CD4-positive, alpha-beta T cell (primary cell): ENCODE measurements at places on chromosomes 2 and 18.
A peak's percentile ranks its signal among the peaks of the same experiment; 100 is the strongest.

DNA sequence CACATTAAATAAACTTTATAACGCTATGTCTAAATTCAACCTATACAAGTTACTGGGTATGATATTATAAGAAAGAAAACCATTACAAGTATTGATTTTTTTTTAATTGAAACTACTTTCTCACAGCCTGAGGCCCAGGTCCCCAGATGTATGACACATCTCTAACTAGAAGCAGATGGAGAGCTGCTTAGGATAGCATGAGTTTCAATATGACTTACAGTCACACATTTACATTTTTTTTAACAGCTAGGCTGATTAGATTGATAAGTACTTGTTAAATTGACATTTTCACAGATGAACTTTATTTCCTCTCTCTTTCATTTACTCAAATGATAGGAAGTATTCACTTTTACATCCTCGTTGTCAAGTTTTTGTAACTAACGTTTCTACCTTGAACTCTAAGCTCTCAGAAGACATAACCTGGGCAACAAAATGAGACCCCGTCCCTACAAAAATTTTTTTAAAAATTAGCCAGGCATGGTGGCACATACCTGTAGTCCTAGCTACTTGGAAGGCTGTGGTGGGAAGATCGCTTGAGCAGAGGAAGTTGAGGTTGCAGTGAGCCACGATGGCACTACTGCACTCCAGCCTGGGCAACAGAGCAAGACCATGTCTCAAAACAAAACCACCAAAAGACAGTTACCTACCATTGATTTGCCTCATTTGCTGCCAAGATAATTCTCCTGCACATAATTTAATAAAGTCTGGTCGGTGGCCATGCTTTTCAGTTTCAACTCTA, 52.4 kb downstream of the STK39 start:
- no peaks in the 10 kb centered on the region for H3K27me3 ChIP-seq
- H3K4me3 ChIP-seq: no peak overlapping the region
- no peaks in the 10 kb centered on the region for H3K36me3 ChIP-seq
- DNase-seq: no peak
- peaks cover 43% of the 10 kb centered on the region for H3K4me1 ChIP-seq

- DNase-seq: peak; percentile 69
- H3K27me3 ChIP-seq: peaks cover 30% of the 10 kb centered on the region
- peaks cover 25% of the 10 kb centered on the region for H3K4me1 ChIP-seq
- no peaks in the 10 kb centered on the region for H3K36me3 ChIP-seq
Observed at GRCh38 chr2:16665748-16666448, at the start of gene CYRIA. Gene CYRIA (minus strand): TSS chr2:16665834. CDS start chr2:16588119, 77,715 bp downstream.

- no peaks in the 10 kb centered on the region for H3K4me1 ChIP-seq
- no peak for DNase-seq
- no peaks in the 10 kb centered on the region for H3K36me3 ChIP-seq
- no peak overlapping the region for H3K27ac ChIP-seq
- no peaks in the 10 kb centered on the region for H3K27me3 ChIP-seq
Observed at GRCh38 chr2:17166506-17166905, 351.7 kb downstream of the RAD51AP2 start.

- H3K4me3 ChIP-seq: no peak overlapping the region
- H3K27me3 ChIP-seq: no peaks in the 10 kb centered on the region
- H3K4me1 ChIP-seq: peaks cover 39% of the 10 kb centered on the region
Observed at GRCh38 chr18:59143441-59143840, 3.8 kb downstream of the SEC11C start.

GRCh38 chr2:219570194-219570923, 980 bp downstream of the OBSL1 start:
- no peaks in the 10 kb centered on the region for H3K36me3 ChIP-seq
- H3K27me3 ChIP-seq: peaks cover 48% of the 10 kb centered on the region
- no peak for DNase-seq

DNA sequence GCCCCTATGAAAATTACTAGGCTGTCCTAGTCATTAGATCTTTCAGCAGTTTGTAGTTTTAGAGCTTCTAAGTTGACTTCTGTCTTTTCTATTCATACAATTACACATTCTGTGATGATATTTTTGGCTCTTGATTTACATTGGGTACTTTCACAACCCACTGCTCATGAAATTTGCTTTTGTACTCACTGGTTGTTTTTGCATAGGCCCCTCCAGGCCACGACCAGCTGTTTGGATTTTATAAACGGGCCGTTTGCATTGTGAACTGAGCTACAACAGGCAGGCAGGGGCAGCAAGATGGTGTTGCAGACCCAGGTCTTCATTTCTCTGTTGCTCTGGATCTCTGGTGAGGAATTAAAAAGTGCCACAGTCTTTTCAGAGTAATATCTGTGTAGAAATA, 193.8 kb downstream of the RPIA start:
- peaks cover 2% of the 10 kb centered on the region for H3K4me1 ChIP-seq
- DNase-seq: no peak
- H3K27me3 ChIP-seq: no peaks in the 10 kb centered on the region
- no peak overlapping the region for H3K27ac ChIP-seq
- H3K36me3 ChIP-seq: no peaks in the 10 kb centered on the region
- H3K4me3 ChIP-seq: no peak overlapping the region

DNA sequence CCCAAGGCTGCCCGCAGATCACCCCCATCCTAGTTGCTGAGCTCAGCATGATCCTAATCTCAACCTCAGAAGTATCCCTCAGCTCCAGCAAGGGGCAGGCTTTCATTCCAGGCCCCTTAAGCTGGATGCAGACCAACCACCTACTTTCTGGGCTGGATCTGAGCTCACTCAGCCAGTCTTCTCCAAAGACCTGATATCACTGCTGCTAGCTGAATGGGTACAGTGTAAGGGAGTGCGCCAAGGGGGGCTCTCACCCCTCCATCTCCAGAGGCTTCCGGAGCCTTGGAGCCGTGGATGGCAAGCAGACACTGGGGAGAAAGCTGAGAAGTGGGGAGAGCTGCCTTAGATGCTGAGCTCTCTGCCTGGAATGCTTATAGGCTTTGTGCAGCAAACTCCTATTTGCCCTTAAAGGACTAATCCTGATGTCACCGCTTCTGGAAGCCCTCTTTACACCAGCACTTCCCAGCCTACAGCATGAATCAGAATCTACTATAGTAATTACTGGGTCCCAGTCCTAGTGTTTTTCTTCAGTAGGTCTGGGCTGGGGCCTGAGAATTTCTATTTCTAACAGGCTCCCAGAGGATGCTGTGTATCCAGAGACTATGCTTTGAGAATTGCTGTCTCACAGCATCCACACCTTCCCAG, 31.0 kb downstream of the GYPC start:
- H3K4me1 ChIP-seq: no peaks in the 10 kb centered on the region
- no peak overlapping the region for H3K27ac ChIP-seq
- no peaks in the 10 kb centered on the region for H3K27me3 ChIP-seq
- peaks cover 24% of the 10 kb centered on the region for H3K36me3 ChIP-seq
- no peak for DNase-seq
- H3K4me3 ChIP-seq: no peak overlapping the region

- H3K36me3 ChIP-seq: peaks cover 2% of the 10 kb centered on the region
- H3K27me3 ChIP-seq: no peaks in the 10 kb centered on the region
- DNase-seq: no peak
- no peak overlapping the region for H3K27ac ChIP-seq
- no peaks in the 10 kb centered on the region for H3K4me1 ChIP-seq
- H3K4me3 ChIP-seq: no peak overlapping the region
Observed at GRCh38 chr2:73418343-73418742, 32.7 kb downstream of the ALMS1 start.

- no peaks in the 10 kb centered on the region for H3K36me3 ChIP-seq
- H3K27ac ChIP-seq: peak overlapping the region; percentile 62
- H3K27me3 ChIP-seq: no peaks in the 10 kb centered on the region
Observed at GRCh38 chr2:7567646-7568045, 650.4 kb downstream of the RNF144A start.

DNA sequence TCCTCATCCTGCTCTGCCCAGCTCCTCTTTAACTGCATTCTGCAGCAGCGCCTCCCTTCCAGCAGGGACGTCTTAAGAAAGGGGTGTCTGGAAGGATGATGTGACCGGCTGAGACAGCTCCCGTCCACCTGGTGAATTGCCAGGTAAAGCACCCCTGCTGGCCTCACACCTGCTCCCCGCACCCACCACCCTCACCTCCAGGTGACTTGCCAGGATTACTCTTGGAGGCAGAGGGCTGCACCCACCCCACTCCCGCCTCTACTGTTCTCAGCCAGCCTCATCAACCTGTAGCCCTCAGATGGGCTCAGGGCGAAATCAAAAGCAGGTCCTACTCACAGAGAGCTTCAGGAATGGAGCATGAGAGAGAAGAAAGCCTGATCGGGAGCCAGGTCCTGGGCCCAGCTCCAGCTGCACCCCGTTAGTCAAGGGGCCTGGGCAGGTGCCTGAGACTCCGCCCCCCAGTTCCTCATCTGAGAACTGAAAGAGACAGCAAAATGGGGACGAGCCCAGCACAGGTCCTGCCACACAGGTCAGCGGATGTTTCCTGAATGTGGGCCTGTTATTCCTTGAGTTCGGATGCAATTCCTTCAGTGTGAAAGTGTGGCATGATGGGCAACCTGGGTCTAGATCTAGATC, 5.6 kb downstream of the ADRA2B start:
- peaks cover 4% of the 10 kb centered on the region for H3K27me3 ChIP-seq
- no peak for DNase-seq
- no peaks in the 10 kb centered on the region for H3K36me3 ChIP-seq
- peaks cover under 1% of the 10 kb centered on the region for H3K4me1 ChIP-seq
- H3K27ac ChIP-seq: no peak overlapping the region
- H3K4me3 ChIP-seq: no peak overlapping the region

DNA sequence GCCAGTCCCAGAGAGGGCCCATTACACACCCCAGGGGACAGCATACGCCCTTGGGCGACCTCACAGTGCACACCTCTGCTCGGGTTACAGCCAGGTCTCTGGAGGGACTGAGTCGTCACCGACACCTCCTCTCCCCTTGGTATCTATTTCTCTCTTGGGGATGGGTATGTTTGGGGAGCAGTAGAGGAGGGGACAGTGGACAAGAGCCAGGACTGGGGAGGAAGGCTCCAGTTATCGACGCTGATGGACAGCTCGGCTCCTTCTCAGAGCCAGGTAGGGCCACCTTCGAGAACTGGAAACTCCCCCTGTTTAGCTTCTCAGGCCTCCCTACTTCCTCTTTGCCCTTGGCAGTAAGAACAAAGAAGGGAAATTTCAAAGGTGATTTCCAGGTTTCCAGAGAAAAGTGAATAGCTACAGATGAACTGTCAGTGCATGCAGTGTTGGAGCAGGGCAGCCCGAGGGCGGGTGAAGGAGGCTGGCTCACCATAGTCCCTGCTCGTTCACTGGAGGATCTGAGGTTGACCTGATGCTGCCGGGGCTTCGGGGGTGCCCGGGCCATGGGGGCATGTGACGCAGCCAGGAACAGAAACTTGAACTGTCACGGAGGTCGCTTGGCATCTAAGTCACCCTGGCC, 4.4 kb upstream of the SEMA4C start:
- no peak overlapping the region for H3K4me3 ChIP-seq
- H3K4me1 ChIP-seq: peaks cover 33% of the 10 kb centered on the region
- no peak overlapping the region for H3K27ac ChIP-seq
- DNase-seq: no peak

DNA sequence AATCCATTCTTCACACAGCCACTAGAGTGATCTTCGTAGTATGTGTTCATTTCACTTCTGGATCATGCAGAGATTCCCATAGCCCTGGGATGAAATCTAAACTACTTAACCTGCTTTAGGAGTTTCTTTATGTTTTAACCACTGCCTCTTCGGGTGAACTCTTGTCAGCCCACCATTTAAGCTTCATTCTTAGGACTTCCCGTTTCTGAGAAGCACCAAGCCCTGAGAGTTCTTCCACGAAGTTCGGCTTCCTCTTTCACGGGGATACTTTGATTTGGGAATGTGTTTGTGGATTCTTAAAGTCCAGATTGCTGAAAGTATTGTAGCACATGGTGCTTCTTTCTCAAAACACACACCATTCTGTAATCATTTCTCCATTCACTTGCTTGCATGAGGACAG, 205.0 kb downstream of the UBE2E3 start:
- no peak for DNase-seq
- H3K4me1 ChIP-seq: peaks cover 5% of the 10 kb centered on the region
- no peaks in the 10 kb centered on the region for H3K36me3 ChIP-seq
- H3K27me3 ChIP-seq: no peaks in the 10 kb centered on the region

DNA sequence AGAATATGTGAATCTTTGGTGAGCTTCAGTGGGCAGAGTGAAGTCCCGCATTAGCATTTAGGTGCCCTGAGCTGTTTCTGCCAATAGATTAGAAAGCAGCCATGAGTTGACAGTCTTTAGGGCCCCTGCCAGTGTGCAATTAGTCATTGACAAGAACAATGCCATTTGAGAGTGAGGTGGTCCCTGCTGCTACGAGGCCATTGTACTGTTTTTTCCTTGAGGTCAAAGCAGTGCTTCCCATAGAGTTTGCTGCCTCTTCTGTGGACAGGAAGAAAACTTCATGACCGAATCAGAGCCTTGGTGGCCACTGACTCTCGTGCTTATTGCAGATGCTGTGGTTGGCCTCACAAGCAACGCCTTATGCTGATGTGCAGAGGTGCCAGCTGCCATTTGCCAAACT, 102.7 kb downstream of the SH3BP4 start:
- no peak overlapping the region for H3K4me3 ChIP-seq
- peaks cover 5% of the 10 kb centered on the region for H3K27me3 ChIP-seq
- DNase-seq: no peak
- no peak overlapping the region for H3K27ac ChIP-seq
- no peaks in the 10 kb centered on the region for H3K36me3 ChIP-seq

DNA sequence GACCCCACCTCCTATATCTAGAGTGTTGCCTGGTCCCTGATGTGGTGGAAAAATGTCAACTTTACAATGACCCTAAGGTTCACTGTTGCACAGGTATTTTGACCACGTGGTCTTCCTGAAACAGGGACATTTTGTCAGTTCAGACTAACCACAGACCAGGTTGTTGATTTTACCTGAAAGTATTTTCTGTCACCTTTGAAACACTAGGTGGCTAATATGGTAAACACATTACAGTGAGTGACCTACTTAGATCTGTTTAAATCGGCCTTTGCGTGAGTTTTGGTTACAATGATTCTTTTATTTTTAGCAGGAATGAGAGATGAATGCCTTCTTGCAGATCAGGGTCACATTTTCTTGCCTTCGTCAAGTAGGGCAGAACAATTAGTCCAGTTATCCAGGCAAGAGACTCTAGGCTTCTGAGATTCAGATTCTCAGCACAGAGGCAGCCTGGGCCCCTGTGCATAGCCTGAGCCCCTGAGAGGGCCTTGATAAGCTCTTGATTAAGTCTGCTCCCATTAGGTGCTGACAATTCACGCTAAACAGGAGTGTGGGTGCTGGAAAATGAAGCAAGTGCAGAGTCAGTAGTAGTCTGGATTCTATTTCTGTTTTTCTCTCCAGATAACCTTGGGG, 226.2 kb downstream of the KCNS3 start:
- H3K27me3 ChIP-seq: no peaks in the 10 kb centered on the region
- no peak for DNase-seq
- H3K4me3 ChIP-seq: no peak overlapping the region
- no peak overlapping the region for H3K27ac ChIP-seq
